WTC11 (cell line): ENCODE measurements at places on chromosomes 5 and 9. TPM values are rescaled to one million over a fixed set of nuclear protein-coding genes. Genes with fewer than 3 reads are reported as not detected.

- no peak for DNase-seq
Measured at GRCh38 chr5:42875785-42876374, 64.2 kb upstream of the SELENOP start.

- DNase-seq = no peak
Measured at GRCh38 chr5:129116797-129117196, 22.2 kb downstream of the ISOC1 start.

DNA sequence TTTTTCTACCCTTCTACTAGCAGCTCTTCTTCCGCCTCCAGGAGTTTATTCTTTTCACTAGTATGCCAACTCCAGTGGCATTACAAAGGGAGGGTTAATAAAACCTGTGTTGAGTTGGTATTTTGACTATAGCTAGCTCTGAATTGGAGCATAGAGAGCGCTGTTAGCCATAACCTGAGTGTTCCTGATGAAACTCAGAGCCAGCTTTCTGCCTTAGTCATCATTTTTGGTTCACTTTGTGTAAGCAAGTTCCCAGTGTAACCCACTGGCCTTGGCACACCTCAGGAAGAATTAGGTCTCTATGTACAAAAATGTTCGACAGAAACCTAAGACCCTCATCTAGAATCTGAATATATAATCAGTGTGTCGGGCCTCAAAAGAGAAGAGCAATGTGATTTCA lies 238.9 kb downstream of the NR3C1 start:
- no peak for DNase-seq

GRCh38 chr5:140317859-140318258 lies 15.0 kb upstream of the PFDN1 start:
- DNase-seq = no peak

GRCh38 chr9:84294241-84294950 lies 46.2 kb downstream of the SLC28A3 start:
- DNase-seq = peak; percentile 20

GRCh38 chr5:21826884-21827283 lies 1026.3 kb downstream of the CDH12 start:
- DNase-seq = no peak

DNA sequence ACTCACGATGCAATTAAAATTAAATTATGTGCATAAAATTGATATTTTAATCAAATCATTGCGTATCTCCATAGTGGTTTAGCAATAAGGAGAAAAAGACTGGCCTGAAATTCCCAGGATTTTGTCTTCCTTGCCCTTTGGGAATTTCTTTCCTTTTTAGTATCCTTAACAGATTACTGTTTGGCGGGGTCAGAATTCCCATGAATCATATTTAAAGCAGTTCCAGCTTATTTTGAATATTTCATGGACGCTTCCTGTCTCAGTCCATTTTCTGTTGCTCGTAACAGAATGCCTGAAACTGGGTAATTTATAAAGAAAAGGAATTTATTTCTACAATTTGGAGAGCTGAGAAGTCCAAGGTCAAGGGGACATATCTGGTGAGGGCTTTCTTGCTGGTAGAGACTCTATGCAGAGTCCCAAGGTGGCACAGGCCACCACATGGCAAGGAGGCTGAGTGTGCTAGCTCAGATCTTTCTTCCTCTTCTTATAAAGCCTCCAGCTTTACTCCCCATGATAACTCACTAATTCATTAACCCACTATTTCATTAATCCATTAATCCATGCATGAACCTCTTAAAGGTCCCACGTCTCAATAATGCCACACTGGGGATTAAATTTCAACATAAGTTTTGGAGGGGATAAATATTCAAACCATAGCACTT lies 37.8 kb downstream of the CDH6 start:
- DNase-seq = no peak

- DNase-seq = no peak
Measured at GRCh38 chr9:95028853-95029219, 288.7 kb downstream of the FANCC start.

GRCh38 chr5:37198061-37198460 lies 51.1 kb downstream of the CPLANE1 start:
- no peak for DNase-seq

DNA sequence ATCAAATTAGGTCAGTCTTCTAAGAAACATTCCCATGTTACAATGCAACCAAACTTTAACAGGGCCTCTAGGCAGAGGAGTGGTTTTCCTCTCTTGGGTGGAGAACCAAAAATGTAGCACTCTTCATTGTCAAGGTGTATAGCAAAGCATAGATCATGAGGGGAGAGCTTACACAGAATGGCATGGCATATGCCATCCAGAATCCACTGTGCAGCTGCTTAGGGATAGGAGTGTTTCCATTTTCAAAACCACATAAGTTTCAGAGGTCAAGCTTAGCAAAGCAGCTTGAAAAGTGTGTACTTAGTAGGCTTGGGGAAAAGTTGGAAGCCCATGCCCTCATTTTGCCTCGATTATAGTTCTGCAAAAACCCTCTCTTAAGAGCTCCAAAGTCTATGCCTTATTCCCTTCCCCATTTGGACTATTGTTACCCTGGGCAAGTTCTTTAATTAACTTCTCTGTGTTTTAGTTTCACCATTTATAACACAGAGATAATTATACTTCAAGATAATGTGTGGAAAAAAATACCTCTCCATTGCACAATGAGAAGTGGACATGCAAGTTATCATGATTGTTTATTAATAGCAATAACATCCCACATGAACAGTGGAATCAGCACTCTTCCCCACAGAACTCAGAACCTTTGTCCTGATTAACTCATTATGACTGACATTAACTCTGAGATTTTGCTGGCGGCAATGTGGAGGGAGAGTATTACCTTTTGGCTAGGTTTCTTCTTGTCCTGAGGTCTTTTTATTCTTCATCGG lies 398.9 kb upstream of the WWC1 start:
- no peak for DNase-seq

- no peak for DNase-seq
Measured at GRCh38 chr9:78280982-78281668, 15.8 kb upstream of the PSAT1 start.

DNA sequence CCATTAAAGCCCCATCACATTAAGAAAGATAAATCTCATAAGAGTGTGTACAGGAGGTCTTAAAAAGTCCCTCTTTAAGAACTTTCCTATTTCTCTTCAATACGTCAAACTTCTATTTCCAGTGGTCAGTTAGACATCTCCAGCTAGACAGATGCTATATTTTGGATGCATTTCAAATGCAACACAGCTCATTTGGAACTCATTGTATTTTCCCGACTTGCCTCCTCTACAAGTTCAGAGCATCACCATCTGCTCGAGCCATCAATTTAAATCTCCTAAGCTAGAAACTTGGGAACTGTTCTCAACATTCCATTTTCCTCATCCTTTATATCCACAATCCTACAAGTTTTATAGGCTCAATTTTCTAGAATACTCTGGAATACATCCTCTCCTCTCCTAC lies 3.2 kb upstream of the UHRF2 start:
- no peak for DNase-seq

GRCh38 chr9:114303571-114303970 lies 19.3 kb upstream of the ORM1 start:
- peak; percentile 3 for DNase-seq

GRCh38 chr9:8287501-8287900 lies 487.9 kb upstream of the DMAC1 start:
- no peak for DNase-seq

DNA sequence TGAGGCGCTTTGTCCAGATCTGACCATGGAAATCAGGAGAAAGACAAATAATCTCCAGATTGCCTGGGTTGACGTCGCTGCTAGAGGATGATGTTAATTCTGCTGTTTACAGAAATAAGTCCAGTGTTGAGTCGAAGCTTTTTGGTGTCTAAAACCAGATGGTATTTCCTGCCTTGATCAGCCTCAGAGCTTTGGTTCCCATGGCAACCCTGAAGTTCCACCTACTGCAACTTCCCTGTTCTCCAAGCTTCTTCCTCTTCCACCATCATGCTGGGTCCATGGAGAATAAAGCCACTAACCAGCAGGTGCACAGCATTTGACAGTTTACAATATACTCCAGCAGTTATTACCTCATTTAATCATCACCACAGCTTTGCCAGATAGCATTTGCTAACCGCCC lies 18.0 kb upstream of the GABBR2 start:
- no peak for DNase-seq

GRCh38 chr9:36471359-36471758 lies 71.3 kb upstream of the RNF38 start:
- DNase-seq = no peak

- DNase-seq = no peak
Measured at GRCh38 chr9:108582726-108583125, 273.1 kb downstream of the ACTL7B start.

DNA sequence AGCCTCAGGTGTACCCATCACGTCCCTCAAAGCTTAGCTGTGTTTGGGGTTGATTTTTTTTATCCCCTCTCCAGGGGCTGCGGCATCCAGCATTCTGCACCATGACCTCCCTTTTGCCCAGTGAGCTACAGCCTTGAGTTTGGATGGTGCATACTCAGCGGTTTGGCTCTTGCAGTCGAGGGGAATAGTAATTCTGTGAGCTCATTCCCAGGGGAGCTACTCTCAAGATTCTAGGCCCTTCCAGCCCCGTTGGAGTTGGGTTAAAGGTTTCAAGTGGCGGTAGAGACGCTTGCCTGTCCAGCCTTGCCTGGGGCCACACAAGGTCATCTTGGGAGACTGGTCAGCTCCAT lies 102.2 kb upstream of the SPRY4 start:
- DNase-seq = no peak

GRCh38 chr5:127580731-127581130 lies 63.3 kb downstream of the PRRC1 start:
- no peak for DNase-seq

- DNase-seq = peak; percentile 89
Measured at GRCh38 chr9:136485049-136486045, 2.5 kb upstream of the SEC16A start.

DNA sequence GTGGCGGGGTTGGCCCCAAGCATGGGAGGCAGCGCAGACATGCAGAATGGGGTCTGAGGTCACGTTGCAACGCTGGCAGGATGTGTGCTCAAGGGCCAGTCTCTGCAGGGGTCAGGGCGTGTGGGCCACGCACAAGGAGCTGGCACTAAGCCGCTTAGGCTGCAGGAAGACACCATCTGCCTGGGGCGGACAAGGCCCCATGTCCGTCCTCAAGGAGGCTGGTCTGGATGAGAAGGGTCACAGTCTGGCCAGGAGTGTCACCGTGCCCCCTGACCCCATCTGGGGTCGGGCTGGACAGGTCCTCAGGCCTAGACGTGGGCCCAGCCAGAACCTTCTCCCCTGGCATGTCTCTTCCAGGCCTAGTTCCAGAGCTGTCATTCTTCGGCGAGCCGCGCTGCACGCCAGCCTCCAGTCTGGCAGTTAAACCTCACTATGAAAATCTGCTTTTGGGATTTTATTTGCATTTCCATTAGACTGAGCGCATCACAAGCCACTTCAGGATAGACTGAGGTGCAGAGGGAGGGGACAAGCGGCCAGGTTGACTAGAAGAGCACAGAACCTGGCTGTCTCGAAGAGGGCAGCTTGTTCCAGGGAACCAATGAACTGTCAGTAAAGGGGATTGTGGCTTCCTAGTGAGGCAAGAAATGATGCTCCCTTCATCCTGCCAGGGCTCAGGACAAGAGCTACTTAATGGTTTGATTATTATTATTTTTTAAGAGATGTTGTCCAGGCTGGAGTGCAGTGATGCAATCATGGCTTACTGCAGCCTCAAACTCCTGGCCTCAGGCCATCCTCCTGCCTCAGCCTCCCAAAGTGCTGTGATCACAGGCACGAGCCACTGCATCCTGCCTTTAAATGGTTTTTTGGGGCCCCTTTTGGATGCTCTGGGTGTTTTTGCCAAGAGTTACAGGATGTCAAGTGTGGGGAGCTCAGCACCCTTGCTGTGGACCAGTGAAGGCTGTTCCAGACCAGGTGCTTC lies 4.3 kb downstream of the BRD3OS start:
- DNase-seq = no peak

Gene LHFPL2
- 34.4 to 40.6 TPM (median 36.6 TPM) in 3 replicates for total RNA-seq

Gene MARCOL
- total RNA-seq = not detected in 3 replicates

Gene GAPT
- total RNA-seq = not detected in 3 replicates

Gene IFNA13
- not detected in 3 replicates for total RNA-seq

Gene PCDHAC2
- total RNA-seq = 6.7 to 11.3 TPM (median 7.9 TPM) in 3 replicates

Gene MEIKIN
- not detected in 3 replicates for total RNA-seq

Gene SLC6A19
- 0.04 to 0.05 TPM in 2 of 3 replicates, not detected in the other for total RNA-seq

Gene PLAC8L1
- total RNA-seq = 0.30 to 0.77 TPM (median 0.55 TPM) in 3 replicates

Gene GPR150
- total RNA-seq = 0.09 to 0.13 TPM (median 0.11 TPM) in 3 replicates

Gene HSPB3
- total RNA-seq = not detected in 3 replicates

Gene PCDHB12
- total RNA-seq = 2.7 to 3.1 TPM (median 3.1 TPM) in 3 replicates
